ENCODE measurements at places on chromosomes 2 and 18.
A peak's percentile ranks its signal among the peaks of the same experiment; 100 is the strongest.

GRCh38 chr2:53751728-53752127 lies 15.9 kb upstream of the CHAC2 start:
- no peak for DNase-seq

GRCh38 chr2:203072371-203072770 lies 57.7 kb downstream of the NBEAL1 start:
- DNase-seq: no peak

DNA sequence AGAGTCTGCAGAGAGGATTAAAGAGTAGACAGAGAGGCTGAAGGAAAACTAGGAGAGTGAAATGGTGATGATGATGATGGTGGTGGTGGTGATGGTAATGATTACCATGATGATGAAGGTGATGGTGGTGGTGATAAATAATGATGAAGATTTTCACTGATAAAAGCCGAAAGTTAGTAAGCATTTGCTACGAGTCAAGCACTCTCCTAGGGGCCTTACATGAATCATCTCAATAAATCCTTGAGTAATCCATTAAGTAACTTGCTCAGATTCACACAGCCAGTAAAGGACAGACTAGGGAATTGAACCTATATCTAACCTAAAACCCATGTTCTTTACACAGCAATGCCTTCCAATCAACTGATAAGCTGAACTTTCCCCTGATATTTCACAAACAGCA lies 106.7 kb upstream of the PGAP1 start:
- DNase-seq: no peak

DNA sequence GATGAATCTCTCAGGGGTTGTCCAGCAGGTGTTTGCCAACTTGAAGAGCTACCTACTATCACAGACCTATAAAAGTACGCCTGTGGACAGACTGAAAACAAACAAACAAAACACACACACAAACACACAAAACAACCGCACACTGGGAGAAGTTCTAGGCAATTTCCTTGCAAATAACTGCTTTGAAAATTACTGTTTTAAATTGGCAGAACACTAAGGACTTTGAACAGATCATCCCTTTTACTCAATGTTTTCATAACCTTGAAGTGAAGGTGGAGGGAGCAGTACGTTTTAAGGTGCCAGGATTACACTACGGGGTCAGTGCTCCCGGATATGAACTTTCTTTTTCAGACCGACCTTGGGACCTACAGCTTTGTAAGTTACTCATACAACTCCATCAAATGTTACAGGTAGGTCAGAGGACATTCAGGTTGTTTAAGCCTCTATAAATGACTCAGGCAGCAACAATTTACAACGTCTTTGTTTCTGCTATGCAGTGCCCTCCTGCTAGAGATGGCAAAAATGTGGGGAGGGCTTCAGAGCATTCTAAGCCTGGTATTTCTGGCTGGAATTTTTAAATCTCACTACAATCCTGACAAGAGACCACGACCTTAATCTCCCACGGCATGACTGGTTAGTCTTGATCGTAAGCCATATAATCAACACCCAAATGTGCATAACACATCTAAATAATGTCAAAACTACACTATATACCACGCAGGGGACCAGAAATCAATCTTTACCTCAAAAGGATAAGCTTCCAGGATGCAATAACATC lies 1.4 kb upstream of the SLC20A1 start:
- DNase-seq: no peak

- DNase-seq: peak; percentile 25
Observed at GRCh38 chr2:156321243-156321904, 11.1 kb downstream of the NR4A2 start.

- no peak for DNase-seq
Observed at GRCh38 chr2:11899264-11899818, 152.9 kb downstream of the LPIN1 start.

- no peak for DNase-seq
Observed at GRCh38 chr2:120764991-120765677, 29.5 kb downstream of the GLI2 start.

GRCh38 chr2:2484301-2484700 lies 153.2 kb upstream of the MYT1L start:
- no peak for DNase-seq

GRCh38 chr2:99096728-99097127 lies 44.8 kb upstream of the C2orf15 start:
- DNase-seq: no peak

- DNase-seq: no peak
Observed at GRCh38 chr2:11305958-11306357, 38.5 kb downstream of the ROCK2 start.

GRCh38 chr18:37006742-37007141 lies 177.8 kb downstream of the KIAA1328 start:
- no peak for DNase-seq

DNA sequence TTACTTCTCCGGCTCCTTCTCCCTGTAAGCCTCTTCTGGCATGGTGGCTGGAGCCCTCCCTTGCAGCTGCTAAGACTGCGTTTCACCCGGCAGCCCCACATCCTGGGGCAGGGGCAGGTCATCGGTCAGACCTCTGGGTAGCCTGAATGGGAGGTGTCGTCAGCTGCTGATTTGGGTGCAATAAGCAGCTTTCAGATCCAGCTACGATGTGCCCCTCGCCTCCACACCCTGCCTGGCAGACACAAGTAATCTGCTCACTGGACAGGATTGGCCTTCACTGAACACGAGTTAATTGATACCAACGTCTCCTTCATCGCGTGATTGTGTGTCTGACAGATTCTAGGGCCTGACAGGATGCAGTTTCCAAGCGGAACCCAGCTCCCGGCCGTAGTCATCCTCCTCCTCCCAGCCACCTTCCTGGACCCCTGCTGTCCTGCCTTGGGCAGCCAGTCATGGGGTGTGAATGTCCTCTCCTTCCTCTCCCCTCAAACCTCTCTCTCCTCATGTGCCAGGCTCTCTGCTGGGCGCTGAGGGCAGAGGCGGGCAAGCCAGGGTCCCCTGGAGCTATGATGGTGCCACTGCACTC lies 18.9 kb upstream of the PDIA6 start:
- DNase-seq: no peak

GRCh38 chr2:181673173-181673572 lies 7.1 kb downstream of the NEUROD1 start:
- no peak for DNase-seq

- no peak for DNase-seq
Observed at GRCh38 chr2:56012221-56012765, 88.7 kb upstream of the EFEMP1 start.

DNA sequence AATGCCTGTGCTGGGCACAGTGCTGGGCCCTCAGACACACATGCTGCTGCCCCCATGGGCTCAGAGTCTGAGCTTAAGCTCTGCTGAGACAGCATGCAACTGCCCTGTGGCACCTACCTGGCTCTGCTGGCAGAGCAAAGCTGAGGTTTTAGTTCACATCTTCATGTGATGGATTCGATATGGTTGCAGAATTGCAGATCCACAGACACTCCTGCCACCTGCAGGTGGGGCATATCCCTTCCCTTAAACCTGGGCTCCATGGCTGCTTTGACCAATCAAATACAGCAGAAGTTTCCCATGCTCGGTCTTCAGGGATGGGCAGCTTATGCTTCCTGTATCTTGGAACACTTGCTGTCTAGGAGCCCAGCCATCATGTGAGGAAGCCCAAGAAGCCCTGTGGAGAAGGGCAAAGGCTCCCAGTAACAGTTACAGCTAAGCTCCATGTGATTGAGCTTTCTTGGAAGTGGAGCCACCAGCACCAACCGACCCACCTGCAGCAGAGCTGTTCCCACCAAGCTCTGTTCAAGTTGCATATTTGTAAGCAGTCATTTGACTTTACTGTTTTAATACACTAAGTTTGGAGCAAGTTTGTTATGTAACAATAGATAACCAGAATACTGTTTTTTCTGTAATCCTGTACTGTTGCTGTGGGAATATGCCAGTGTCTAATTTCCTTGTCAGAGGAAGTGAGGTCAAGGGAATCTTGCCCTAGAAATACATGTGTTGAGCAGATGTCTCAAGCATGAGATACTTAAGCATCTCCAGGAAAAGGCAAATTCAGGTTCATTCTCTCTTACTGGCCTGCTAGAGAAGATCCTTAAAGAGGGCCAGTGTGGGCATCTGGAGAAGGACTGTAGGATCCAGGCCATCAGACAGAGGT lies 79.3 kb downstream of the SH3RF3 start:
- no peak for DNase-seq

DNA sequence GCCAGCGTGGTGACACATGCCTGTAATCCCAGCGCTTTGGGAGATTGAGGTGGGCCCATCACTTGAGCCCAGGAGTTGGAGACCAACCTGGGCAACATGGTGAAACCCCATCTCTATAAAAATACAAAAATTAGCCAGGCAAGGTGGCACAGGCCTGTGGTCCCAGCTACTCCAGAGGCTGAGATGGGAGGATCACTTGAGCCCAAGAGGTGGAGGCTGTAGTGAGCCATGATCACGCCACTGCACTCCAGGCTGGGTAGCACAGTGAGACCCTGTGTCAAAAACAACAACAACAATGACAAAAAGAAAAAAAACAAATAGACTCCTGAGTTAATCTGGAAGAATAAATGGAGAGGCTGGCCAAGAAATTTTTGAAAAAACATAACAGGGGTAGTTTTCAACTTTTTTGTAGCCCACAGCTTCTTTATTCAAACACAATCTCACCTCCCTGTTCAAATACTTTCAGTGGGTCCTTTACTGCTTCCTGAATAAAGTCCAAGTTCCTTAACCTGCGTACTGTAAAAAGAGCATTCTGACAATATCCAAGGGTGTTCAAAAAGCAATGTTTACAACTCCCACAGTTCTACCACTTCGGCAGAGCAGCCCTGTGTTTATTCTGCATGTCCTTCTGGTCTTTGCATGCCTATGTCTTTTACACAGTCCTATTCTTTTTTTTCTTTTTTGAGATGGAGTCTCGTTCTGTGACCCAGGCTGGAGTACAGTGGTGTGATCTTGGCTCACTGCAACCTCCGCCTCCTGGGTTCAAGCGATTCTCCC lies 53.5 kb downstream of the LRRFIP1 start:
- DNase-seq: no peak

DNA sequence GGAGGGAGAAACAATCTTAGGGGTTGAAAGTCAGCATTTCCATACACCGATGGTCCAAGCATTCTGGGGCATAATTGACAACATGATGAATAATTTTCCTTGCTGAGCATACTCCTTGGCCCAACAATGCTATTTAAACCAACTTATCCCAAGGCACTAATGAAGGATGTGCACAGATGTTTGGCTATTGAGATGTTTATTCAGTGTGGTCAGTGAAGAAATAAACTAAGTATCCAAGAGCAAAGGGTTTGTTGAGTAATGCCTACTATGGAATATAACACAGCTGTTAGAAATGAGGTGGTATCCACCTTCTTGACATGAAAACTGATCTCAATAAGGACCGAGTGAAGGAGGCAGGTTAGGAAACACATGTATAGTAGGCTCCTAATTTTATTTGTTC lies 53.9 kb upstream of the RAB6D start:
- DNase-seq: no peak

DNA sequence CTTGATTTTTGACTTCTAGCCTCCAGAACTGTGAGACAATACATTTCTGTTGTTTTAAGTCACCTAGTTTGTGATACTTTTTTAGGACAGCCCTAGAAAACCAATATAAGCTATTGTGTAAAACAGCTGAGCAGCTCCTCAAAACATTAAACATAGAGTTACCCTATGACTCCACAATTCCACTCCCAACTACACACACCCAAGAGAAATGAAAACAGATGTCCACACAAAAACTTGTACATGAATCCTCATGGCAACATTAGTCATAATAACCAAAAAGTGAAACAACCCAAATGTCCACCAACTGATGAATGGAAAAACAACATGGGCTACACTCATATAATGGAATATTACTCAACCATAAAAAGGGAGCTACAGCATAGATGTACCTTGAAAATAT lies 32.6 kb downstream of the TNS1 start:
- no peak for DNase-seq

GRCh38 chr2:101087638-101088037 lies 63.5 kb downstream of the TBC1D8 start:
- no peak for DNase-seq

DNA sequence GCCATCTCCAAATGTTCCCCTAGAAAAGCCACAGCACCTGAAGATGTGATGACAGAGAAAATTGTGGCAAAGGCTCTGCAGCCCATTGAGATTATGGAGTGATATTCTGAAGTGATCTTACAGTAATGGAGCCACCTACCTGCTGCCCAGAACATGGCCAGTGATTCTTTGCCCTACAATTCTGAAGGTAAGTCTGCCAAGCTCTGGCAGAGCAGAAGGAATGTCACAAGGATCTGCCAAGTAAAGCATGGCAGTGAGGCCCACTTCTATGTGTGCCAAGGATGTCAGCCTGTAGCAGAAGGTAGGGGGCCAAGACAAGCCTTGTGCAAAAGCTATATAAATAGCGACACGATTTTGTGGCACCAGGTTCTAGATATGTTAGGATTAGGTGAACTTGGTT lies 155.1 kb downstream of the RND3 start:
- no peak for DNase-seq

- DNase-seq: peak; percentile 58
Observed at GRCh38 chr2:43219383-43220228, 6.8 kb downstream of the ZFP36L2 start.

DNA sequence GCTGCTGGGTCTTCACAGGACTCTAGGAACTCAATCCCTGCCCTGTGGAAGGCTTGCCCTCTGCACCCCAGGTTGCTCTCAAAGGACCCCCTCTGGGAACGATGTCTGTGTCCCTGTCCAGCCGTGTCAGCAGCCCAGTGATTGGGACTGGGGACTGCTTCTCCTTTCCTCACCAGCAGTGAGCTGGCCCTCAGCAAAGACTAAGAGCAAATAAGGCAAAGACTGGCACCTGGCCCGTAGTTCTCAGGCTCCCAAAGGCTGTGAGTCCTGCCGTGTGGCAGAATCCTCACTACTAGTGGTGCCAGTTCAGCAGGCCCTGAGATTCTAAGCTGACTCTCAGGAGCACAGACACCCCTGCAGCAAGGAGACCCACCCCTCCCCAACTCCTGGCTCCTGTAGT lies 47.8 kb downstream of the TMEM163 start:
- no peak for DNase-seq

GRCh38 chr18:48545757-48546321 lies 7.0 kb downstream of the CTIF start:
- no peak for DNase-seq

GRCh38 chr2:51969347-51969746 lies 937.4 kb upstream of the NRXN1 start:
- no peak for DNase-seq

DNA sequence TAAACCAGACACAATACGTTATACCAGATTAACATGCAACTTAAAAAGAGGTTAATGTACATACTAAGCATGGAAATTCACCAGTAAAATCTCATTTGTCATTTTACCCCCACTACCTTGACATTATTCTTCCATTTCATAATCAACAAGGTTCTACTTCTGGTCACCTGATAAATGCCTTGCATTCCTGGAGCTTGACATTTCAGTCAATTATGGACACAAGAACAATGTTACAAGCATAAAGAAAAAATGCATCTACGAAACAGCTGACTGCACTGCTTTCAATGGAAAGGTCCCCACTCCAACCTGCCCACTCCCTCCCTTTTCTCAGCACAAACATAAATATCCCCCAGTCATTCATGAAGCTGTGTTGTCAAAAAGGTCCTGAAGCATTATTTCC lies 31.4 kb downstream of the ARL5A start:
- no peak for DNase-seq
